ENCODE measurements at places on chromosomes 5 and 9.
A peak's percentile ranks its signal among the peaks of the same experiment; 100 is the strongest.

DNA sequence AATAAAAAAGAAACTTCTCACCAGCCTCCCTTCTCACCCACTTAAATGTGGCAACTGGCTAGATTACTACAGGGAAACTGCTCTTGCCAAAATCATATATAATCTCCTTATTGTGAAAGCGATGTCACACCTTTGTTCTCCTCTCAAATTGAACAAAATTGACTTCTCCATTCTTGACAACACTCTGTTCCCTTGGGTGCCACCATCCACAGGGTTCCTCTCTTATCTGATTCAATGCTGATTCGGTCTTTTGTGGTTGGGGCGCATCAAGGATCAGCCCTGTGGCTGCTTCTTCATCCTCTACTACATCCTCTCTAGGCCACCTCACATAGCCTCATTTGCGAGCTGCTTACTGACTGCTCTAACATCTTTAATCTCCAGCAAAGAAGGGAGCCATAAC lies 86.1 kb downstream of the EDIL3 start:
- DNase-seq, result no peak

DNA sequence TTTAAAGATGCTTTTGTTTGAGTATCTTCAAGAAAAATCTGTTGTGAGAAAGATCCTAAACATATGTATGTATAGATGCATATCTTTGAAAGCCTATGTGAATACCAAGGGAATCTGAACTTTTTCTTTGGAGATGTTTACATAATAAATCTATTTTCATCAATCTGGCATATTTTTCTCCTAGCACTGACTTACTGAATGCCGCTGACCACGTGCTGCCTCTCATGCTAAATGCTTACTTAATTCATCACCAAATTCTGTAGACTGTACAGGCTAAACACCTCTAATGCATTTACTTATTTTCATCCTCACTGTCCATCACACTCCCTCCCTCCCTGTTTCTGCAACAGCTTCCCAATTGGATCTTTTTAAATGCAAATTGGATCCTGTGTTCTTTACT lies 566.2 kb upstream of the WWC1 start:
- no peak for DNase-seq

- no peak for DNase-seq
These were observed 11.9 kb upstream of the LPCAT1 start for GRCh38 chr5:1535646-1536045.

DNA sequence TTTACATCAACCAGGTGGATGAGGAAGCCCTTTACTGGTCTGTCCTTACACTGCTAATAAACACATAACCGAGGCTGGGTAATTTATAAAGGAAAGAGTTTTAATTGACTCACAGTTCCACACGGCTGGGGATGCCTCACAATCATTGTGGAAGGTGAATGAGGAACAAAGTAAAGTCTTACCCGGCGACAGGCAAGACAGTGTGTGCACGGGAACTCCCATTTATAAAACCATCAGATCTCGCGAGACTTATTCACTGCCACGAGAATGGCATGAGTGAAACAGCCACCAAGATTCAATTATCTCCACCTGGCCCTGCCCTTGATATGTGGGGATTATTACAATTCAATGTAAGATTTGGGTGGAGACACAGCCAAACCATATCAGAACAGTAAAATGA lies 67.3 kb upstream of the GRAMD2B start:
- no peak for DNase-seq

DNA sequence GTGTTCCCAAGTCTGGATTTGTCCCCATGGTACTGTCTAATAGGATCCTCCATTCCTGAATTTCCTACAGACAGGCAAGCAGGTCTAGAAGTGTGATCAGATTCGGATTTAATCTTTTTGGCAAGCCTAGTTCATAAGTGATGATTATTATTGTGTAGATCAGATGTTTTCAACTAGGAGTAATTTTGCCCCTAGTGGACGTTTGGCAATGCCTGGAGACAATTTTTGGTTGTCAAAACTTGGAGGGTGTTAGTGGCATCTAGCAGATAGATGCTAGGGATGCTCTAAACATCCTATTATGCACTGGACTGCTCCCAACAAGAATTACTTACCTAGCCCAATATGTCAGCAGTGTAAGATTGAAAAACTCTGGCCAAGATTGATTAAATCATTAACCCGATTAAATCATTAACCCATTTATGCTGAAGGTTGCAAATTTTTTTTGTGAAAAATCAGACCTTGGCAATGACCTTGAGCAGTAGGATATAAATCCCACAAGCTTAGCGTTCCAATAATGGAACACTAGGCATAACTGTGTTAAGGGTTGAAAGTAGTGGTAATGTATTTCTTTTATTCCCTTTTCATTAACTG lies 28.2 kb downstream of the TCERG1 start:
- no peak for DNase-seq

DNA sequence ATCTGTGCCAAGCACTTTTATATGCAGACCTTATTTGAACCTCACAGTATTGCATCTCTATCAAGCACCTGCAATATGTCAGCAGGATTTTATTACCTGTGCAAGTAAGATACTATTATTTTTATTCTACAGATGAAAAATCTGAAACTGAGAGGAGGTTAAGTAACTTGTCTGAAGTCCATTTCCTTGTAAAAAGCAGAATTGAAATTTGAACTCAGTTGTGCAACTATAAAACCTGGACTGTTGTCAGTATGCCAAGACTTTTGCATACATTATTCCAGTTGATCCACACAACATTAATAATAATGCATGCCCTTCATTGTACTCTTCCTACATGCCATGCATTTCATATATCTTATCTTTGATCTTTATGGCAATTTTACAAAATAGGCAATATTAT lies 82.2 kb upstream of the BRINP1 start:
- DNase-seq, result no peak

GRCh38 chr5:87393331-87393730 lies 19.4 kb downstream of the CCNH start:
- DNase-seq, result peak; percentile 76

DNA sequence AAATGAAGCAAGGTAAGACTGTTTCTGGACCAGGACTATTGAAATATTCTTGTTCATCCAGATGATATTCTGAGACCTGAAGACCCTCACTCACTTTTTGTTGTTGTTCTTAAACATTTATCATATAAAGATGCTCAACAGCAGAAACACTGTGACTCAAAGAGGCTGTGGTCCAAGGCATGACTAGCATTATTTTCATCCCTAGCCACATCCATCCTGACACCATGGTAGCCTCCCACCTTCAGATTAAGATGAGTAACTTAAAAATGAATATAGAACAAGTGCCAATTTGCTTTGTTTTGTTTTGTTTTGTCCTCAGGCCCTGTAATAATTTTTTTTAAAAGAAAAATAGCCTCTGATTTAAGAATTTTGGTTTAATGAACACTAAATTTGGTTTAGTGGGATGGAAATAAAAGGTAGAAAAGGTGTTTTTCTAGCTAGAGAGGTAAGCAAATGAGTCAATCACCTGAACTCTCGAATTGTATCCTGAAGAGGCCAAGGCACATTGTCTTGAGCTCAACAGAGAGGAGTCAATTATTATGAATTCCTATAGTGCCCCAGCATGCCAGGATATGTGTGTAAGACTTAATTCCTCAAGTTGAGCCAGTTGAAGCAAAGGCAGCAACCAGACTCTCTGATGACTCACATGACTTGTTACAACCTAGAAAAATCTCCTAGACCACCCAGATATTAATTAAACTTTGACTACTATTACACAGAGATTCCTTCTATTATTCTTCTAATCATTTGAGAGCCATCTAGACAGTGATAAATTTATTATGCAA lies 380.1 kb upstream of the TUSC1 start:
- no peak for DNase-seq

DNA sequence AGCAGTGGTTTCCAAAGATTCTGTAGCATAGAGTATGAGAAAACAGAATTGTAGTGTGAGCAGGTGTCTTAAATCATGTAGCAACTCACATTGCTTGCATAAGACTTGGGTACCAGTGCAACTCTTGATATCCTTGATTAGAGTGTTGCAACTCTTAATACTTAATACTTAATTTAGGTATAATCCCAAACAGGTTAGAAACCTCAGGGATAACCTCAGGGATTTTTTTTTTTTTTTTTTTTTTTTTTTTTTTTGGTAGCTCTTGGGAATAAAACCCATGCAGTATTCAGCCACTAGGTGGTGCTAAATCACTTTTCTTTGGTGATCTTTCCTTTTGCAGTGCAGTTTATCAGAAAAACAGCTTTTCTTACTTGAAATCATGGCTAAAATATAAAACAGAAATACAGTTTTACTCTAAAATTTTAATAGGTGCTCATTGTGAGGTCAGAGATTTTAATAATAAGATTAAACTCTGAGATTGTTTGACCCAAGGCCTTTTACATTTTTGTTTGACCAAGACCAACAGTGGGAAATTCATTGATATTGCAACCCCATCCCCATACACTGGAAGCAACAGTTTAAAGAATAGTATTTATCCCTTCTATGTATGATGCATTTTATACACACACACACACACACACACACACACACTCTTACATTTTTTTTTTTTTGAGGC lies 55.3 kb downstream of the ERAP1 start:
- peak; percentile 73 for DNase-seq

- DNase-seq, result peak; percentile 76
These were observed 661.6 kb upstream of the C9orf72 start for GRCh38 chr9:28234894-28235277.

GRCh38 chr9:134060546-134060945 lies 7.3 kb downstream of the BRD3 start:
- DNase-seq, result no peak

GRCh38 chr9:130039528-130040147 lies 3.4 kb downstream of the FNBP1 start:
- no peak for DNase-seq

- no peak for DNase-seq
These were observed 132.5 kb downstream of the GABRB2 start for GRCh38 chr5:161414037-161414436.

DNA sequence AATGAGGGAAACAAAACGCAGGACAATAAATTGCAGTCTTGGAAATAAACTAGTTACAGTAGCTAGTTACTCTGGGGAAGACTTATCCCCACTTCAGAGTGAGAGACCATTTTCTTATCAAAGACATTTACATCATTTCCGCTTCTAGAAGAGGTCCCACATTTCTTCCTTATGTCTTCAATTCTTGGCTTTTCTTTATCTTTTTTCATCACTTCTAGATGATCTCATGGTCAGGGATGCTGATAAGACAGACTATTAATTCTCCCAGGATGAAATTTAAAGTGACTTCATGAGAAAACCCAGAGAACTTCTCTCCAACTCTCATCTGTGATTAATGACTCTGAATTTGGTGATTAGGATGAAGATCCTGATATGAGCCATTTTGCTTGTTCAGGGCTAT lies 229.1 kb downstream of the MTRR start:
- DNase-seq, result no peak

GRCh38 chr5:108942701-108943100 lies 195.0 kb downstream of the FER start:
- no peak for DNase-seq

DNA sequence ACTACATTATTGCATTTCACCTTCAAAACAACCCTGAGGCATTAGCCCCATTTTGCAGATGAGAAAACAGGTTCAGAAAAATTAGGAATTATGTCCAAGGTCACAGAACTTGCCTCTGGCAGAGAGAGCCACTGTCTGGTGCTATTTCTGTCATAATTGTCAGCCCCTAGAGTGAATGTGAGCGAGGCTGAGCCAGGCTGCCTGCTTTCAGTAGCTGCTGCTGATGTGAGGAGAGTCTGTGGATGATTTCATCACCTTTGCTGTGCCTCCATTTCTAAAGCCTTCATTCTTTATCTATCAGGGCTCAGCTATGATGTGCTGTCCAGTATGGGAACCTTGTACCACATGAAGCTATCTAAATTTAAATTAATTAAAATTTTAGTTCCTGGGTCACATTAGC lies 71.4 kb downstream of the INSYN2B start:
- no peak for DNase-seq

- no peak for DNase-seq
These were observed 202.7 kb downstream of the PBX3 start for GRCh38 chr9:125949703-125950460.

DNA sequence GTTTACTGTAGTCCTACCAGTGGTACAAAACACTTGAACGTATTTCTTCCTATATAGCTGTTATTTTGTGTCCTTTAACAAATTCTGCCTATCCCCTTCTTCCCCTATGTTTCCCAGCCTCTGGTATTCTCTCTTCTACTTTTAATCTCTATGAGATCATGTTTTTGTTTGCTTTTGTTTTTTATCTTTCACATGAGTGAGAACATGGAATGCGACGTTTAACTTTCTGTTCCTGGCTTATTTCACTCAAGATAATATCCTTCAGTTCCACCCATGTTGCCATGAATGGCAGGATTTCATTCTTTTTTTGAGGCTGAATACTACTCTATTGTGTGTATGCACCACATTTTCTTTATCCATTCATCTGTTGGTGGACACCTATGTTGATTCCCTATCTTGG lies 634.4 kb upstream of the WWC1 start:
- no peak for DNase-seq

- DNase-seq, result no peak
These were observed 36.9 kb upstream of the TTC1 start for GRCh38 chr5:159971931-159972461.
